Transverse colon (tissue), 4 donors: ENCODE measurements at places on chromosomes 11 and 22. TPM values are rescaled to one million over a fixed set of nuclear protein-coding genes. Genes with fewer than 3 reads are reported as not detected.

- H3K36me3 ChIP-seq, result no peaks in the 10 kb centered on the region
- no peak overlapping the region for H3K4me3 ChIP-seq
- no peaks in the 10 kb centered on the region for H3K27me3 ChIP-seq
- no peak for DNase-seq
- no peak overlapping the region for H3K27ac ChIP-seq
- H3K4me1 ChIP-seq, result no peaks in the 10 kb centered on the region
Measured at GRCh38 chr11:101872171-101872882, 42.5 kb upstream of the CEP126 start.

The MMP13 gene
- not detected for total RNA-seq

- H3K27ac ChIP-seq, result peak within 1 kb of the TSS; percentile 82
- peak; percentile 77 for DNase-seq
- H3K27me3 ChIP-seq, result no peaks in the 10 kb centered on the region
Measured at GRCh38 chr11:3807909-3808860, at the start of gene PGAP2. TSS of gene PGAP2 (plus strand) at chr11:3808560. CDS start at chr11:3811260, 2,700 bp downstream.

- H3K4me3 ChIP-seq, result no peak overlapping the region
- H3K4me1 ChIP-seq, result no peaks in the 10 kb centered on the region
- no peaks in the 10 kb centered on the region for H3K36me3 ChIP-seq
- no peak for DNase-seq
- no peak overlapping the region for H3K27ac ChIP-seq
- no peaks in the 10 kb centered on the region for H3K27me3 ChIP-seq
Measured at GRCh38 chr11:24773322-24773721, 276.5 kb downstream of the LUZP2 start.

DNA sequence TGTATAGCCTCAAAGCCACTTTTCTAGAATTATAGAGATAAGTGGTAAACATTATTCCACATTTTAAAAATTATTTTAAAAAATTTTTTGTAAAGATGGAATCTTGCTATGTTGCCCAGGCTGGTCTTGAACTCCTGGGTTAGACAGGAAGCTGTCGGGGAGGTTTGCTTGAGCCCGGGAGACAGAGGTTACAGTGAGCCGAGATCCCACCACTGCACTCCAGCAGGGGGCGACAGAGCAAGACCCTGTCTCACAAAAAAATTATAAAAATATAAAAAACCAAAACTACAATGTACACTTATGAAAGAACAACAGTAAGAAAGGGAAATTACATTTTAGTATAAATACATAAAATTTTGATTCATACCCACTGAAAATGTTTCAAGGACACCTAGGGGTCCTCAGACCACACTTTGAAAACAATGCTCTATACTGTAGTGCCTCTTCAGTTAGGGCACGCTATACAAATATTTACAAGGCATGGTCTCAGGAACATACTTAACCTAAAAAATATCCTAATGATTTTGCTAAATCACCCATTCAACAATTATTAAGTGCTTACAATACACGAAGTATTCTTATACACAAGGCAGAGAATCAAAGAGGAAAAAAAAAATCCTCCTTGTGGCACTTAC, 111.2 kb downstream of the MRTFA start:
- DNase-seq, result peak; percentile 51
- no peaks in the 10 kb centered on the region for H3K36me3 ChIP-seq
- no peak overlapping the region for H3K4me3 ChIP-seq
- H3K27me3 ChIP-seq, result no peaks in the 10 kb centered on the region
- H3K27ac ChIP-seq, result no peak overlapping the region
- peaks cover 15% of the 10 kb centered on the region for H3K4me1 ChIP-seq

GRCh38 chr11:64989416-64989815, 7.4 kb downstream of the BATF2 start:
- no peak overlapping the region for H3K4me3 ChIP-seq
- H3K27me3 ChIP-seq, result no peaks in the 10 kb centered on the region
- peaks cover 10% of the 10 kb centered on the region for H3K36me3 ChIP-seq
- no peaks in the 10 kb centered on the region for H3K4me1 ChIP-seq
- H3K27ac ChIP-seq, result peak overlapping the region; percentile 51
